Right cardiac atrium (tissue), 5 donors: ENCODE measurements at places on chromosomes 11 and 22.

DNA sequence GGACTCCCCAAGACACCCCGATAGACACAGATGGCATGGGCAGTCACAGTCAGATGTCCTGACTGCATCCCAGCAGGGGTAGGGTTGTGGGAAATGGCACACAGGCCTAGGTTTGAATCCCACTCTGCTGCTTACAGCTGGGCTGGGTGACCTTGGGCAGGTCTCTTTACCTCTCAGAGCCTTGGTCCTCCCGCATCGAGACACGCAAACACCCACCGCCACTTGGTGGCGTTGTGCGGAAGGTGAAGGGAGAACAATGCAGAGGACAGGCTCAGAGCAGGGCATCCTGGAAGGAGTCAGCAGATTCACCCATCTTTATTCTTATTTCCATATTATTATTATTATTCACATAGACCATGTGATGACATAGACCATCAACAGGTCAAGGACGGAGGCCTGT lies 140.5 kb downstream of the MIAT start:
- DNase-seq = no peak

DNA sequence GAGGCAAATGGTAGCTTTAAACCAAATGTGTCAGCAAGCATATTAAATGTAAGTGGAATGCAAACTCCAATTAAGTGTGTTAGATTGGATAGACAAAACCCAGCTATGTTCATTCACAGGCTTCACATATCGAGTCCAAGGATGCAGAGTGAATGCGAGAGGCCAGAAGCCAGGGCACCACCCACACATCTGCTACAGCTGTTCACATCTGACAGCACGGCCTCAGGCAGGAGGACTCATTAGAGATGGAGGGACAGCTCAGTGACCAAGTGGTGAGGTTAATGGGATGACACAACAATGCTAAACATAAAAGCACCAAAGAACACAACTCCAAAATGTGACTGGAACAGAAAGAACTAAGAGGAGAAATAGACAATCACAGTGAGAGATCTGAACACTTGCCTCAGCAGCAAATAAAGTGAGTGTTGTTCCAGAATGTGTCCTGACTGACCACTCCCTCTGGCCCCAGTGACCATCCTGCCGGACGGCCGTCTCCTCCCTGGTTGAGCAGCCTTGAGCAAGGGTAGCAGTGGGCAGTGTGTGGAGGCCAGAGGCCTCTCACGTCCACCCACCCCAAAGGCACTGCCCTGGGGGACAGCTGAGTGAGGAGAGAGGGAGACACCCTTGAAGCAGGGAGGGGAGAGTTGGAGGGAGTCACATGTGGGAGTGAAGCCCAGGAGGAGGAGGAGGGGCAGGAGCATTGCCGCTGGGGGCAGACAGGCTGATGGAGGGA lies 23.8 kb downstream of the ALG12 start:
- no peak for DNase-seq

DNA sequence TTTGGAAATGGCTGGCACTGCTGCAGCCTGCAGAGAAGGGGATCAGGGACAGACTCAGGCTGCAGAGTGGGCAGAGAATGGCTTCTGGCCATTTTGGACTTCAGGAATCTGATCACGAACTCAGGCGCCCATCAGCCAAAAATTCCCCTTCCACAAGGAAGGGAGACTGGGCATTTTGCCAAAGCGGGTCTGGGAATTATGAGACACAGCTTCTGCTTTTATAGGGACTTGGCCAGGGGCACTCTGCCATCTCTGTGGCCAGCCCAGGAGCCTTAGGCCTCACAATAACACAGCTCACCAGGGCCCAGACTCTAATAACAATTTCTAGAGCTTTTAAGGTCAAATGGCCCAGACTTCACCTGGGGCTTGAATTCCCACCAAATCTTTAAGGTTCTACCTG lies 74.7 kb downstream of the CHST1 start:
- peak; percentile 60 for DNase-seq

GRCh38 chr11:107605061-107606006 lies 14.4 kb downstream of the ELMOD1 start:
- DNase-seq = no peak

DNA sequence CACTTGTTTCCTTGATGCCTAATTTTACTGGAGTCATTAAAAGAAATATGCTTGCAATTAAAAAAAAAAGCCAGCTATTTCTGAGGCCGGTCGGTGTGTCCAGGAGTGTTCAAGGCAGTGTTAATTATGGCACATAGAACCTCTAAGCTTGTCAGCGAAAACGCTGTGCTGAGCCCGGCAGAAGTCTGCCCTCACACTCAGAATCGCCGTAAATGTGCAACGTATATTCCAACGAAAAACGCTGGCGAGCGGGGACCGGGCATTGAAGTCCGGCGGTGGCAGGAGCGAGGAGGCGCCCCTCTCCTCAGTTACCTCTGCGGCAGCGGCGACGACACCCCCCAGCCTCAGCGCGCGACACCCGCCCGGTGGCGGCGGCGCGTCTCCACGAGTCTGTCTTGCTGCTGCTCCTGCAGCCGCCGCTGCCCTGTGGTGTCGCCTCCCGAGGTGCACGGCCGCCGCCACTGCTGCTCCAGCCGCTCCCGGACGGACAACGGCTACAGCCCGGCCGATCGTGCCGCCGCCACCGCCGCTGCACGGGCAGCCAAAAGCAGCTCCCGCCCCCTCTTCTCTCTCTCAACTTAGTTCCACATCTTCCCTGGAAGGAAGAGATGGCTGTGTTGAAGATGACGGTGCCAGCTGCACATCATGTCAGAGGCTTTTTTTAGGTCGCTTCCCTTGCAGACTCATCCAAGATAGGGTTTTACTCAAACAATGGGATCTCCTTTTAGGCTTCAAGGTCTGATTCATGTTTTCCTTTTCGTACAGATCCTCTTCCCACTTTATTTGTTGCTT lies 56.0 kb downstream of the JAM3 start:
- peak; percentile 56 for DNase-seq

GRCh38 chr11:92253945-92254344 lies 29.3 kb downstream of the FAT3 start:
- no peak for DNase-seq

GRCh38 chr11:17643506-17644405 lies 75.6 kb upstream of the MYOD1 start:
- DNase-seq = no peak

DNA sequence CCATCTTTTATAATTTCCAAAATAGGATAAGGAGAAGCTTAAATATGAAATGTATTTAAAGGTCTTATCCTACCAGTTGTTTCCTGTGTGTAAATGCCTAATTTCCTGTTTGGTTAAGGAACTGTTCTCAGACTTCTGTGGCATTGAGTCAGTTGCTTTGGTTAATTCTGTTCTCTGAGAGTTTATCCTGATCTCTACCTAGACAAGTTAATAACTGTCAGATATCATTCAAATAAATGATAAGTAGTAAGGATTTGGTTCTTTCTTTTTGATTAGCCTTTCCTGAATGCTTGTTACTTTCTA lies 39.5 kb downstream of the CTNND1 start:
- DNase-seq = no peak

DNA sequence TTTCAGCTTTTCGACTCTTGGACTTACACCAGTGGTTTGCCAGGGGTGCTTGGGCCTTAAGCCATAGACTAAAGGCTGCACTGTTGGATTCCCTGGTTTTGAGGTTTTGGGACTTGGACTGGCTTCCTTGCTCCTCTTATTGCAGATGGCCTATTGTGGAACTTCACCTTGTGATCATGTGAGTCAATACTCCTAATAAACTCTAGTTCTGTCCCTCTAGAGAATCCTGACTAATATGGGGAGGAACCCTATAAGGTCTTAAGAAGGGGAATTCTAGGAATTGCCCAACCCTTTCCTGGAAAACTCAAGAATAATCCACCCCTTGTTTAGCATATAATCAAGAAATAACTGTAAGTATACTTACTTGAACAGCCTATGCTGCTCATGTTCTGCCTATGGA lies 491.8 kb downstream of the TMEM135 start:
- DNase-seq = no peak

DNA sequence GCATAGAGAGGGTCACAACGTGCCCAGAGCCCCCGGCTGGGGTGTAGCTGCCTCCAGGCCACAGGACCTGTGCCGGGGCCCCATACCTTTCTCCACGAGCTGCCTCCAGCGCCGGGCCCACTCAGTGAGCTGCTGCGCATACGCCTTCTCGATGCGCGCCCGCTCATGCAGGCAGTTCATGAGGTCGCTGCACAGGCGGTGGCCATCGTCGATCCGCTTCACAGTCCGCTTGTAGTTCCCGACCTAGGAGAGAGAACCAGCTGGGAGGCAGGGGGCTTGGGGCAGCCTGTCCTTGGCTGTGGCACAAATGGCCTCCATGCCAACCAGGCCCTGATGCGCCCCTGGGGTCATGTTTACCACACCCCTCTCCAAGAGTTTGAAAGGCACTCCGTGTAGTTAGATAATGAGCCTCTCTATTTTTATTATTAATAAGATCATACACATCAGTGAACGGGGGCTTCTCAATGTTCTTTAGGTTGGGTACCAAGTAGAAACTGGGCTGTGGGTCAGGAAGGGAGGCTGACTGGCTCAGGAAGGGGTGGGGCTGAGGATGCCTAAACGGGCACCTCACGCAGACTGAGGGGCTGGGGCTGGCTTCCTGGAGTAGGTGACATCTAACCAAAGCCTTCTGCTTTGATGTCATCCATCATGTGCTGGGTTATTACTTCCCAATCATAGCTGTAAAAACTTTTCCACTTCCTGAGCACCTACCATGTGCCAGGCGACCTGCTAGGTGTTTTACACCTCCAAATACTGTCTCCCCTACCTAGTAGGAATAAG lies 36.5 kb upstream of the ARFGAP3 start:
- DNase-seq = no peak

DNA sequence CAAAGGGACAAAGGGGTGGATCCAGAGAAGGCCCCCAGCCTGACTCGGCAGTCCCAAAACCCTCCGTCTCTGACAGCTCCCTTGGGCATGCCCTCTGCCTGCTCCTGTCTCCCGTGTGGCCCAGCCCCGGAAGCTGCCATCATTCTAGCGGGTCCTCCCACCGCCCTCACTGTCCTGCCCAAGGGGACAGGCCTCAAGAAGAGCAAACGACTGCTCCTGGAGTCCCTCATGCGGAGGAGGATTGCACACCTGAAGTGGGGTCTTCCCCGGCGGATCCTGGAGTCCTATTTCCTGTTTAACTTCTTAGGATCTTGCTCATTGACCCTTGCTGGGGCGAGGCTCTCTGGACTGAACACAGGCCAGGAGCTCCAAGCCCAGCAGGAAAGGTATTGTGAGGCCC lies 2.6 kb upstream of the MEI1 start:
- no peak for DNase-seq

DNA sequence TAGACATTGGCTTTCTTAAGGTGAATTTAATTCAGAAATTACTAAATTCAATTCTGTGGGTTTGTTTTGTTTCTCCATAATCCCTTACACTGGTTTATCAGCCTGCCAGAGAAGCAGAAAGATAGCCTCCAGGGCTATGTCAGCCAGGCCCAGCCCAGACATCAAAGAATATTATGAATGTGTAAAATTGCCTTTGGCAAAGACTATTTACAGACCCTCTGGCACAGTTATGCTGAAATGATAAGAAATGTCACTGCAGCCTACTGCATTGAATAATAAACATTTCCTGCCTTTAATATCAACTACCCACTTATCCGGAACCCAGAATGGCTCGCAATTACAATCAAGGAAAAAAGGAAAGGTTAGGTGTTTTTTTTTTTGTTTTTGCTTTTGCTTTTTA lies 562.5 kb upstream of the LRRC4C start:
- no peak for DNase-seq

DNA sequence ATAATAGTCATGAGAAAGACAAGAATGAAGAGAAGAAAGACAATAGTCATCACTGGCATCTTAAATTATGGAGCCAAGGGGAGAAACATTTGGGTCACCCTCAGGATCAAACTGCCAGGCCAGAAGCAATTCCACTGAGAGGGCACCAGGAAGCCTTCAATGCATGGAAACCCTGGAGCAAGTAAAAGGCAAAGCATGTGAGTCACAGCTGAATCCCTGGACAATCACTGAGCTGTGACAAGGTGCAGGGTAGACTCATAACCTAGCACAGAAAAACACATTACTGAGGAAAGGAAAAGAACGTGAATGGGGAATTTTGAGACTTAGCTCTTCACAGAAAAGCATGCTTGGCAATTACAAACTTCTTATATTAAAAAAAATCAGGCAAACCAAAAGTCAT lies 1.6 kb downstream of the KCNJ1 start:
- DNase-seq = no peak

DNA sequence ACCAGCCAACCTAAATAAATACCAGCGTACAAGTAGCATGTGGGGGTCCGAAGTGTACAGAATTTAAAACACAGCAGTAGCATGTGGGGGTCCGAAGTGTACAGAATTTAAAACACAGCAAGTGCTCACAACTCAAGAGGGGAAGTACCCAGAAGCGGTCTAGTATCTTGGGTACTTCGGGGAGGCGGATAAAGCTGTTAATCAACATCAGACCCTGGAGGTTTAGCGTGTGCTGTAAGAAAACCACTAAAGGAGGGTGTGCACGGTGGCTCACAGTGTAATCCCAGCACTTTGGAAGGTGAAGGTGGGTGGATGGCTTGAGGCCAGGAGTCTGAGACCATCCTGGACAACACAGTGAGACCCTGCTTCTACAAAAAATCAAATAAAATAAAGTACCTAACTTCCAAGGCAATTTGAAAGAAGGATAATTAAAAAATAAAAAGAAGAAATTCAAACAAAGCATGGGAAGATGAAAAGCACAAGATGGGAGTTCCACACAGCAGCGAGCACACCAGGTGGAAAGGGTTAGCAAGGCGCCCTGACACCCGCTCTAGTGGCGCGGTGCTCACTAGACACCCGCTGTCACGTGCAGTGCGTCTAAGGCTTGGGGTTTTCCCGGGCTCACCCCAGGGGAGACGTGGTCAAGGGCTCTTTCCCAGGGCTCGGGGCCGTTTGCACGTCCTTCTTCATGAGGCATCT lies 35.0 kb upstream of the MOB2 start:
- no peak for DNase-seq

DNA sequence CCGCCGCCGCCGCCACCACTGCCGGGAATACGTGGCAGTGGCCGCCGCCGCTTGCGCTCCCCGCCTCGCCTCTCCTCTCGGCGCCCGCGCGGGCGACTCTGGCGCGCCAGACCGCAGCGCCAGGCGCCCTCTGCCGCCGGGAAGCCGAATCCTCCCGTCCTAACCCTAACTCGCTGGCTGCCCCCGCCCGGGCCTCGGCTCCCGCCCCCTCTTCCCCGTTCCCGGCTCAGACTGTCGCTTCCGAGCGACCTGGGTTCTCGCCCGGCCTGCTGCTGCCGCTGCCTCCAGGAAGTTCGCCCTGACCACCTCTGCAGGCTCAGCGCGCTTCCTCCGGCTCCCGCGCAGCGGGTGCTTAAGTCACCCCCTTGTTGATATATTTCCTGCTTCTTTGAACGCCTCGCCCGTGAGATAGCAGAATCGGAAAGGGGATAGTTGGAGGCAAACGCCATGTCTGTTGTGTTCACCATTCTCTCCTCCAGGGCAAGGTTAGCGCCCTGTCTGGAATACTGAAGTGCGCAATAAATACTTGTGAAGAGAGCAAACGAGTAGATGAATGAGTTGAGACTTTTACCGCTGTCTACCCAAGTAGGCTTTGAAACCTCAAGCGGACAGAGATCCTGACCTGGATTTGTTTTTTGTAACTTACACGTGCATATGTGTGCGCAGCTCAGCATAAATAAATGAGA lies at the start of gene SMCO4:
Gene SMCO4 (minus strand): TSS at position 100 of the 686 bp plus-strand sequence. CDS start 64,202 bp downstream, outside the sequence.
- DNase-seq = peak; percentile 94

GRCh38 chr11:1084561-1085439 lies 10.1 kb downstream of the MUC2 start:
- no peak for DNase-seq

GRCh38 chr11:92376680-92377079 lies 152.1 kb downstream of the FAT3 start:
- no peak for DNase-seq

- no peak for DNase-seq
Measured at GRCh38 chr22:38012604-38013072, 28.3 kb upstream of the SOX10 start.

- DNase-seq = no peak
Measured at GRCh38 chr11:36156817-36157519, 132.3 kb downstream of the COMMD9 start.

- DNase-seq = no peak
Measured at GRCh38 chr11:117062498-117062897, 35.7 kb downstream of the SIK3 start.
